Renal pelvis (tissue), 12 donors: ENCODE measurements at places on chromosomes 7 and 10.
A peak's percentile ranks its signal among the peaks of the same experiment; 100 is the strongest.

GRCh38 chr10:132967540-132967939 lies 25.2 kb upstream of the CFAP46 start:
- DNase-seq, result no peak

GRCh38 chr10:77837248-77837924 lies 89.2 kb downstream of the DLG5 start:
- no peak for DNase-seq

DNA sequence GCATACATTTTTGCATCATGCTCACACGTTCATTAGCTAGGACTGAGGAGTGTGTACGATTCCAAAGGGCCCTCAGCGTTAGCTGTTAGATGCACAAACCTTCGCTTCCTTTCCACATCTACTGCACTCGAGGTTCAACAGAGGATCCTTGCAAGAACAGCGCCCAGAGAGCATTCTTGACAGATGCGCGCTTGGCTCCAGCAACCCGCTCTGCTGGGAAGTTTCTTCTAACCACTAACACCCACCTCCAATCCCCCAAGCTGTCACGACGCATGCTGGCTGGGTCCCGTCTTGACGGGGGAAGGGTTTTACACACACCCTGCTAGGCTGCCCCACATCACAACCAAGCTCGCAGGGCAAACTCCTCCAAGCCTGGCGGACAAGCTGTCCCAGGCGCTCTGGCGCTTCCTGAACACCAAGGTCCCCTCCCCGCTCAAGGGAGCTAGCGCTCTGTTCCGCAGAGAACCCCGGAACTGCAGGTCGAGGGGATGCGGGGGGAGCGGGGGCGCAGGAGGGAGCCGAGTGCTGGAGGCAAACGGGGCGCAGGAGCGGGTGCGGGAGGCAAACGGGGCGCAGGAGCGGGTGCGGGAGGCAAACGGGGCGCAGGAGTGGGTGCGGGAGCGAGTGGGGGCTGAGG lies 653 bp upstream of the ADRB1 start:
- DNase-seq, result peak; percentile 27

DNA sequence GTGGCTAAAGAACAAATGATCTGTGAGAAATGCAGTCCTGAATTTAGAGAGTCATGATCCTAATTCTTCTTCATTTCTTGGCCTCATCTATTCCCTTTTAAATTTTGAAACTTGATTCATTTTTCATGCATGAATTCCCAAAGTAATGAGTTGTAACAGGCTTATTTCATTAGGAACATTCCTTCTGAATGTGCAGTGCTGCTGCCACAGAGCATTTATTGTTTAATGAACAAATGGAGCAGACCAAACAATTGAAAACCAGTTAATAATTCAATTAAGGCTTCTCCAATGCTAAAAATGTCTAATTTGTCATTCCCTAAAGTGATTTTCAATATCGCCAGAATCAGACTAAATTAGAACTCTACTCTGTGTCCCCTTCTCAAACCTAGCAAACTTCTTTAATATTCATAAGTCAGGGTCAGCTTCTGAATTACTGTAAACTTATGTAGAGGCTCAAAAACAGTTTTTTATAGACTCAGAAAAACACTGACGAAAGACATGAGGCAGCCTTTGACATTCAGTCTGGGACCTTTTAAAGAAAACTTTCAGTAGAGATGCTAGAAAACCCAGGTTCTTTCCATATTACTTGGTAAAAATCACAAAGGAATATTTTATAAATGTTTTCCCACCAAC lies 14.5 kb downstream of the LSMEM1 start:
- no peak for DNase-seq

DNA sequence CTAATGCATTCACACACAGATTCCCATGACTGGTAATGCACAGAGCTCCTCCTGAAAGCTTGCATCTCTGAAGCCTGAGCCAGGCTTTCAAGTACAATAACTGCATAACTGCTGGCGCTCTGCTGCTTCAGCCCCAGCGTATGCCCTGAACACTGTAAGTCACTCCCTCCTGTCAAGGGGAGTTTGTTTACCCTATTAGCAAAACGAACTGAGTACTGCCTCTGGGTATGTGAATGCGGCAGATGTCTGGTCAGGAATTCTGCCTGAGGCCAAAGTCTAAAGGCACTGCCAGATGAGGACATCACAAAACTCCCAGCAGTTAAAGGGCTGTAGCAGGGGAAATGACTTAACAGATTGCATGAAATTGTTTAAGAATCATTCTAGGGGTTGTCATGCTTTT lies 97.7 kb downstream of the NRCAM start:
- peak; percentile 45 for DNase-seq

DNA sequence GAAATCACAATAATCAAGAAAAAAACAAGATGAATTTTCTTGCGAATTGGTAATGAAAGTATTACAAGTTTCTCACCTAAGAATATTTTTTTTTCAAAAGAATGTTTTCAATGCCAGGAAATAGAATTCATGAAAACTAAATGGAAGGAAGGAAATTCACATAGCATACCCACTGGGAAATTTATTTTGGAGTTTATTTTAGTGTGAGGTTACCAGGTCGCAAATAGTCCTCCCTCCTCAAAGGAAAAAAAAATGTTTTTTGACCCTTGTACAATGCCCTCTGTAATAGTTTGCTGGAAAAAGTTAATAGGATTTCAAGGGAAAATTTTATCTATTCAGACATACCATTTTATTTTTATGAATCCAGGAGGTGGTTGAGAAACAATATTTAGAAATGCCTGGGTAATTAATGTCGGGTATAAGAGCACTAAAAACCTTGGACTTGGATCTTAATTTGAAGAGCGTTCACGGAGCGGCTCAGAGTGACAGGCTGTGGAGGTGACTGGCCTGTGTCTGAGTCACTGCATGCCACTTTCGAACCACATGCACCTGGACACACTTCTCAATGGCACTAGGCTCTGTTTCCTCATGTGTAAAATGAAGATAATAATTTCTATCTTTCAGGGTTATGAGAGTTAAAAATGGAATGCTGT lies 28.2 kb downstream of the CUBN start:
- no peak for DNase-seq
